Fibroblast of pulmonary artery (primary cell): ENCODE measurements at places on chromosomes 5 and 9.

DNA sequence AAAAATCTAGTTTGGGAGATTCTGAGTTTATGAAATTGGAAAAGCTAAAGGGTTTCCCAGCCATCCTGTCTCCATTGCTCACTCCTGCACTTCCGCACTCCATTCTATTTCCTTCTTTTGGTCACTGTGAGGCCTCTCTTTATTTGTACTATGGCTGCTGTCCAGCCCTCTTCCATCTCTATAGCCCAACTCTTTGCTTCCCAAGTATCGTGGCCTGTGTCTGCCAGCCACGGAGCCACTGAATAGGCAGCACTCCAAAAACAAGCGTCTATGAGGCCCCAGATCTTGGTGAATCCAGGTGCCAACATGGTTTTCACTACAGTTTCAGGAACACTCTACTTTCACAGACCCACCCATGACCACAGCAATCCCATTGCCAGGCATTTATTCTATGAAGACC, 37.2 kb downstream of the GRAMD2B start:
- no peak for DNase-seq

GRCh38 chr5:141373673-141374317, at the start of gene PCDHGA6:
TSS of gene PCDHGA6 (plus strand) at chr5:141373891. CDS start at chr5:141374084, 193 bp downstream.
- peak; percentile 73 for DNase-seq

DNA sequence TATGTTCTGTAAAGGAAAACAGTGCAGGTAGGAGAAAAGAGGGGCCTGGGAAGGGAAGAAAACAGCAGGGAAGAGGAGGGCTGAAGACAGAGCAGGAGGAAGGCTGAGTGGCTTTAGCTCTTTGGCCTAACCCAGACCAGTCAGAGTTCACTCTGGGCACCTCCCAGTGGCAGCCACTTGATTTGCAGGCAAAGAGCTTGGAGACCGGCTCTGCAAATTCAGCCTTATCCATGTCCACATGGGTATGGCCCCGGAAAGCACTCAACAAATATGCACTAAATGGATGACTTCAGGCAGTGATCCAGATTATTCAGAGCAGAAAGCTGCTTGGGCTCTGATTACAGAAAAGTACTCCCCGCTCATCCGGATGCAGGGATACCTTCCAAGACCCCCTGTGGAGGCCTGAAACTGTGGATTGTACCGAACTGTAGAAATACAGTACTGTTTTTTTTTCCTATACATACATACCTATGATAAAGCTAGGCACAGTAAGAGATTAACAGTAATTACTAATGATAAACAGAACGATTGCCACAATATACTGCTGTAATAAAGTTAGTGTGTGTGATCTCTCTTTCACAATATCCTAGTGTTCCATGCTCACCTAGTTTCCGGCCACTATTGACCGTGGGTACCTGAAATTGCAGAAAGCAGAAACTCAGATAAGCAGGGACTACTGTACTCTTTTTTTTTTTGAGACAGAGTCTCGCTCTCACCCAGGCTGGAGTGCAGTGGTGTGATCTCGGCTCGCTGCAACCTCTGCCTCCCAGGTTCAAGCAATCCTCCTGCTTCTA, 4.6 kb upstream of the RNU6ATAC start:
- DNase-seq: peak; percentile 8

- no peak for DNase-seq
These were observed 38.7 kb downstream of the ASS1 start for GRCh38 chr9:130483371-130483971.

- DNase-seq: no peak
These were observed 258.3 kb downstream of the GADD45G start for GRCh38 chr9:89863141-89863540.

- no peak for DNase-seq
These were observed 39.7 kb downstream of the SLC1A3 start for GRCh38 chr5:36646100-36646499.

GRCh38 chr9:89725271-89725670, 120.5 kb downstream of the GADD45G start:
- DNase-seq: no peak

- DNase-seq: no peak
These were observed 476.0 kb downstream of the ZSWIM6 start for GRCh38 chr5:61808091-61808490.

DNA sequence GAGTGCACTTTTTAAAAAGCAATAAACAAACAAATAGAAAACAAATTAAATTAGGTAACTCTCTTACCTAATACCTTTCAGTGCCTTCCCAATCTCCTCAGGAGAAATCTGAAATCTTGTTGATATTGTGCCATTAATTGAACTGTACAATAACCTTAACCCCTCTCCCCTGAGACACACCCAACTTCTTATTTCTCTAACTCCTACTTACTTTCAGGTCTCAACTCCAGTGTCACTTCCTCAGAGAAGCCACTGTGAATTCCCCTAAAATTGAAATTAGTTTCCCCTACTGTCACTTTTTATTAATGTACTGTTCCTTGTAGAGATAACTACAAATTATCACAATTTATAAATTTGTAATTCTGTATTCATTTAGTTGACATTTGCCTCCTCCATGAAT, 295.3 kb upstream of the TNC start:
- DNase-seq: no peak

DNA sequence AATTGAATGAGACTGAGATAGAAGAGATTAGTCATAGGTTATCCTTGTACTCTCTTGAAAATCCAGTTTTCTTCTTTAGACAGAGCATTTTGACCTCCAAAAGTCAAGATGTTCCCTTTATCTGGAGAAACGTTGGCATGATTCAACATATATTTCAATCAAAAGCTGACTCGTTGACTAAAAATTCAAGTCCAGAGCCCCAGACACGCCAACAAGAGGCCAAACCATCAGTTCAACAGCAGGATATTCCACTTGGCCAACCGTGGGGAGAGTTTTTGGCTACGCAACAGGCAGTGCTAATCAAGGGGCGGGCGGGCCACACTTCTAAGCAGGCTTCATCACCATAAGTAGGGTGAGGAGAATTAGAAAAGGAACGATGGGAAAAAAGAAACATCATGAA, 119.1 kb downstream of the SLIT3 start:
- DNase-seq: no peak

- DNase-seq: peak; percentile 76
These were observed 4.3 kb upstream of the AHRR start for GRCh38 chr5:317086-317811.

DNA sequence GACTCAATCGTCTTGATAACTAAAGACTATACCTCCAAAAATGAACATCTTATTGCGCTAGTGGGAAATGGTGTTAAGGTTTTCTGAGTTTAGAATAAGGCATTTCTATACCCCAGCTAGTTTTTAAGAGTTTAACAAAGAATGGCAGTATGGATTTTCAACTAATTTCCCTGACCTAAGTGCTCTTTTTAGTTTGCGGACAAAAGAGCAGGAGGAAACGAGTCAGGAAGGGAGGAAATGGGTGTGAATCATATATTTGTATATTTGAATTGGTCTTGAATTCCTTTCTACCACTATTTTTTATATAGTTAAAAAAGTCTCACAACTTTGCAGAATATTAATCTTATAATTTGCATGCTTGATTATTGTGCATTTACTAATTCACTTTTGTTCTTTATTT, 516.3 kb upstream of the ZNF608 start:
- DNase-seq: peak; percentile 45

GRCh38 chr9:14223081-14223480, 90.9 kb downstream of the NFIB start:
- no peak for DNase-seq

GRCh38 chr5:173229966-173230689, 4.9 kb downstream of the NKX2-5 start:
- no peak for DNase-seq

DNA sequence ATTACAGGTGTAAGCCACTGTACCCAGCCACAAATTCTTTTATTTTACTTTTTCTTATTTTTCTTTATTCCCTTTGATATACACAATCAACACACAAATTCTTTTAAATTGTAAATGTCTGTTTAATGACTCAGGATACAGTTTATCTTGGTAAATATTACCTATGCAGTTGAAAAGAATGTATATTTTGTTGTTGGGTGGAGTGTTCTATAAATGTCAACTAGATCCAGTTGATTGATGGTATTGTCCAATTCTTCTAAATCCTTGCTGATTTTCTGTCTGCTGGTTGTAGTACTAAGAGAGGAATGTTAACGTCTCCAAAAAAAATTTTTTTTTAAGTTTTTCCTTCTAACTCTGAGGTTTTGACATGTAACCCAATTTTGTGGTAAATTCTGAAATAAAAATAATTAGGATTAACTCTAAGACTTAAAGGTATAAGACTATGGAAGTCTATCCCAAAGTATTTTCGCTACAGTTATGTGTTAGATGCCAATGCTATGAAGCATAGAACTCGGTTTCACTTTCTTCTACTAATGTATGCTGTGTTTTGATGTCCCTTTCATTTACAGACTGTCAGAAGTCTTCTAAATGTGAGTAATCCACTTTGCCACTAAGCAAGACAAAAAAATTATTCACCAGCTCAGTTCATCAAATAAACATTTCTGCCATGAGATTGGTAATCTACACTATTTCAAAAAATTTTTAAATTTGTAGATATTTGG, 720.2 kb upstream of the C9orf72 start:
- no peak for DNase-seq

GRCh38 chr9:136205707-136205992, 722 bp upstream of the LHX3 start:
- DNase-seq: no peak

DNA sequence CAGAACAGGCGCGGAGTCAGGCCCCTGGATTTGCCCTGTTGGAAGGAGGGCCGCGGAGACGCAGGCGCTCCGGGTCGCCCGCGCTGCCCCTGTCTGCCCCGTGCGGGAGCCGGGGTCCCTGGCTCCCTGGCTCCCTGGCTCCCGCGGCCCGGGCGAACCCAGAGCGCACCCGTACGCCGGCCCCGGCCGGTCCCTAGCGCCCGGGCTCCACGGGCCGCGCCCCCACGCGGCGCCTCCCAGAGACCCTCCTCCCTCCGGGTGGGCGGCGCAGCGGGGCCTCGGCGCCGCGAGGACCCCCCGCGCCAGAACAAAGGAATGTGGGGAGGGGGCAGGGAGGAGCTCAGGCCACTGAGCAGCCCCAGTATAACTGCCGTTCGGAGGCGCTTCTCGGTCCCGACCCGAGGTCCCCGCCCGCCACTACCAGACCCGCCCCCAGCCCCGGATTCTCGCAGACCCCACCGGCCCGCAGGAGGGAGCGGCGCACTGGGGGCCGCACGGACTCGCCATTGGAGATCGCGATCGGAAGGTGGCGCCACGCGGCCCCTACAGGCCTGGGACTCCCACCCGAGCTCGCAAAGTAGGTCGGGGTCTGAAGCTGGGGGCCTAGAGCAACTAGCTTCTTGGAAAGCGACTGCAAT, 2.4 kb downstream of the NFIL3 start:
- peak; percentile 57 for DNase-seq

DNA sequence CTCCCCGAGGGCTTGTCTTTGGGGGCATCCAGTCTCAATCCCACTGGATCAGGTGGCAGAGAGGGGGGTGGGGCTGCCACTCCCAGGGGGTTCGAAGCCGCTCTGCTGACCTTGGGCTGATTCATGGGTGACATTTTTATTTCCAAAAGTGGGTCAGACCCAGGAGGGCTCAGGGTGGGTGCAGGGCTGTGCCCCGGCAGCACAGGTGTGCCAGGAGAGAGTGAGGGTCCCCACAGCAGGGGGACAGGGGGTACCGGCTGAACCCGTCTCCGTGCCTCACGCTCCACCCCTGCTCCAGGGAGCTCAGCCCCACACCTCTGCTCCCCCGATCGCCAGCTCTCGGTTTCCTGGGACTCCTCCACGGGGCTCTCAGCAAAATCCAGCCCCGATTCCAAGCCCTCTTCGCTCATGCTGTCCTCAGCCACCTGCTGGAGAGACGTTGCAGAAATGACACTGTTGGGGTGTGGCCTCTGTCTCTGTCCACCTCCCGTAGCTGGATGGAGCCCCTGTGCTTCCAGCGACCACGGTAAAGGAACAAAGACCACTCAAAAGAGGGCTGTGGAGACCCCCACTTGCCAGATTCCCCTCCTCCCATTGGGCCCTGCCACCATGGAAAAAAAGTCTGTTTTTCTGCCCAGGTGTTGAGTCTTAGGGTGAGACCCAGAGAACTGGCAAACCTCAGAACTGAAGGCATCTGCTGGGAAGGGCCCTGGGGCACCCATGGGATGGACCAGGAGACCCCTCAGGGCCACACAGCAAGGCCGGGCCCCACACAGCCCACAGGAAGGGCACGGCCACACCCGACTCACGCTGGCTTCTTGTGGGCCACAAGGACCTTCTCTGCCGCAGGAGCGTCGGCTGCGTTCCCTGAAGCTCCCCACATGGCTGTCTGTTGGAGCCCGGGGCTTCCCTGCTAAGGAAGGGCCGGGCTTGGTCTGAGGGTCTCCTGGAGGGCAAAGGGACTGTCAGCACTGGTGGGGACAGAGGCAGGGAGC, 10.6 kb upstream of the QSOX2 start:
- DNase-seq: no peak

GRCh38 chr5:67019065-67019845, 177.3 kb downstream of the CD180 start:
- DNase-seq: no peak

DNA sequence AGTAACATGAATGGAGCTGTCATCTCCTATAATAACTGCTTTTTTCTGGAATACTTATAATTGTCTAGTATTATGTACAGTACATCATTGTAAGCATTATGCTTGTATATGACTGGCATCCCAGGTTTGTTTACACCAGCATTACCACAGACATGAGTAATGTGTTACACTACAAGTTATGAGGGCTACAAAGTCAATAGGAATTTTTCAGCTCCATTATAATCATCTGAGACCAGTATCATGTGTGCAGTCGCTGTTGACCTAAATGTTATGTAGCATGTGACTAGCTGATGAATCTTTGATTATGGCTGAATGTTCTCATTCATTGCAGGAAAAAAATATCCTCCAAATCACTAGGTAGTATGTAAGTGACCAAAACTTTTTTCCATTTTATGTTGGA, 2.2 kb downstream of the ZCCHC9 start:
- DNase-seq: peak; percentile 35

DNA sequence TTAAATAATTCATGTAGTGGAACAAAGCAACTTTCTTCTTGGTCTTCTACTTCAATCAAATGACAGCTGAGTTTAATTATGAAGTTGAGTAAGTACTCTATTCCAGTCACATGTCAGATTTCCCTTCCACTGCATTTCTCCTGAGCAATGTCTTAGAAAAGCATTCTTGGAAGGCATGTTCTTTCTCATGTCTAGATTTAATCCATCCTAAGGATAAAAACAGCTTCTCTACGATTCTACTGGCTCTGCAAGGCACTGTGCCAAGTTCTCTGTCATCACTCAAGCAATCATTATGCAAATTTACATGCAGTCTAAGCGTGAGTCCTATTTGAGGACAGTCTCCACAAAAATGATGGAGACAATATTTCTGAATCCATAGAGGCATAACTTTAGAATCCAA, 142.4 kb downstream of the YIPF5 start:
- DNase-seq: peak; percentile 78

DNA sequence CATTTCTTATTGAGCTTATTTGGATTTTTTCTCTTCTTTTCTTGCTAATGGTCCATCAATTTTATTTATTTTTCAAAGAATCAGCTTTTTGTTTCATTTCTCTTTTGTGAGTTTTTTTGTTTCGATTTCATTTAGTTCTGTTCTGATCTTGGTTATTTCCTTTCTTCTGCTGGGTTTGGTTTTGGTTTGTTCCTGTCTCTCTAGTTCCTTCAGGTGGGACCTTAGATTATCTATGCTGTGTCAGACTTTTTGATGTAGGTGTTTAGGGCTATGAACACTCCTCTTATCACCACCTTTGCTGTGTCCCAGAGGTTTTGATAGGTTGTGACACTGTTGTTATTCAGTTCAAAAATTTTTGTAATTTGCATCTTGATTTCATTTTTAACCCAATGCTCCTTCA, 119.8 kb downstream of the GABRG2 start:
- DNase-seq: no peak
